ENCODE measurements at places on chromosomes 2 and 18. TPM values are rescaled to one million over a fixed set of nuclear protein-coding genes. Genes with fewer than 3 reads are reported as not detected.

The LHCGR gene
- total RNA-seq, result not detected

The MYL12B gene
- total RNA-seq, result 256 TPM

The DLGAP1 gene
- total RNA-seq, result 0.20 TPM

The LRP1B gene
- not detected for total RNA-seq

The RIF1 gene
- total RNA-seq, result 94.5 TPM

The NRP2 gene
- 0.13 TPM for total RNA-seq

- DNase-seq, result no peak
Measured at GRCh38 chr18:11726556-11726955, 37.5 kb downstream of the GNAL start.

GRCh38 chr2:29495068-29495467, 379.9 kb downstream of the CLIP4 start:
- no peak for DNase-seq

DNA sequence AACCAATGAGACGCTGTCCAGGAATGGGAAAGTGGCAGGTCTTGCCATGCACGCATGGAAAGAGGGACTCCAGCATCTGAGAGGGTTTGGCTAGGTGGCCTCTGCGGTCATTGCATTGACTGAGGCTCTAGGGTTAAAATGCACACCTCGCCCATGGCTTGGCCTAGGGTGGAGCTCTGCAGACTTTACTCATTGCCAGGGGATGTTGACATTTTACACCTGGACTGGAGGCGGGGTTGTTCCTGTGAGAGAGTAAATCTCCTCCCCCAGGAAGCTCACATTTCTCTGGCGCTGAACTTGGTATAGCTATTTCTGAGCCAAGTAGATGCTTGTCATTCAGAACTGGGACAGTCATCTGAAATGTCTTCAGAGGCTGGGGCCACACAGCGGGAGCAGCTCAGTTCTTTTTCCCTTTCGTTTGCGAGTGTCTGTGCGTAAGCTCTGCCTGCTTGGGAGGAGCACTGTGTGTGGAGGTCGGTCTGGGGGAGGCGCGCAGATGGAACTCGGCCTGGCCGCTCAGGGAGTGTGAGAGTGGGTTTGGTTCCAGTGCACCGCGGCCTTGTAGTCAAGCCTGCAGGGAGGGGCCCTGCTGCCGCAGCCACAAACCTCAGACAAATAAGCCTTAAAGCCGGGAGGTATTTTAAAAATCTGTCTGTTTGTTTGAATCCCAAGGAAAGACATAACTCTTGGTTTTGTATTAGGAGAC, 76.5 kb downstream of the LPIN1 start:
- DNase-seq, result no peak

GRCh38 chr2:23283-23682, 23.0 kb downstream of the FAM110C start:
- DNase-seq, result no peak

GRCh38 chr2:953975-954686, 3.5 kb downstream of the SNTG2 start:
- DNase-seq, result no peak

- DNase-seq, result no peak
Measured at GRCh38 chr18:37452682-37453385, 112.8 kb downstream of the CELF4 start.

GRCh38 chr2:19863303-19864041, 38.3 kb downstream of the TTC32 start:
- peak; percentile 84 for DNase-seq

- DNase-seq, result no peak
Measured at GRCh38 chr18:76656925-76657827, 162.1 kb upstream of the ZNF516 start.

DNA sequence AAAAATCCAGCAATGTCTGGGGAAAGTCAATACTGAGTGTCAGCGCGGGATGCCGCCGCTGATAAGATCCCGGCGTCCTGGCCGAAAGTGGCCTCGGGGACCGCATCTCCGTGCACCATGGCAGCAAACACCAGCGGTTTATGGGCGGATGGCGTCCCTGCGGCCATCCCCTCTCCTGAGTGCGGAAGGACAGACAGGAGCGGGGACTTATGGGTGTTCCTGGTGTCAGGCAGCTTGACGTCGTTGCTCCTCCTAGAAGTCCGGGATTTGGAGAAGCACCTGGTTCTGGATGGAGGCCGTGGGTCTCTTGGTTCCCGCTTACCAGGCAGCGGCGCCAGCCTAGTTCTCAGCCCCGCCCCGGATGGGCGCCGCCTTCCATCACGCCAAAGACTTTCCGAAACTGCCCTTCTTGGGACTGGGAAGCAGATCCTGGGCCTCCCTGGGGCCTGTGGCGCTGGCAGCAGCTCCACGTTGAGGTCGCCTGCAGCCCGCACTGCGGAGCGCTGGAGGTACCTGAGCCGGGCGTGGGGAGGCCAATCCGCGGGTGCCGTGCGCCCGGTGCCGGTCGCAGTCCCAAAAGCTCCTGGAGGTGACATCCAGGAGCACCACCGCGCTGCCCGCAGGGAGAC, 119.1 kb downstream of the CCDC74A start:
- no peak for DNase-seq

- DNase-seq, result no peak
Measured at GRCh38 chr18:44882163-44882868, 201.6 kb downstream of the SETBP1 start.

- peak; percentile 42 for DNase-seq
Measured at GRCh38 chr18:76823587-76824011, 1.2 kb downstream of the ZNF236 start.

- DNase-seq, result no peak
Measured at GRCh38 chr2:20065885-20066602, 14.6 kb upstream of the LAPTM4A start.

DNA sequence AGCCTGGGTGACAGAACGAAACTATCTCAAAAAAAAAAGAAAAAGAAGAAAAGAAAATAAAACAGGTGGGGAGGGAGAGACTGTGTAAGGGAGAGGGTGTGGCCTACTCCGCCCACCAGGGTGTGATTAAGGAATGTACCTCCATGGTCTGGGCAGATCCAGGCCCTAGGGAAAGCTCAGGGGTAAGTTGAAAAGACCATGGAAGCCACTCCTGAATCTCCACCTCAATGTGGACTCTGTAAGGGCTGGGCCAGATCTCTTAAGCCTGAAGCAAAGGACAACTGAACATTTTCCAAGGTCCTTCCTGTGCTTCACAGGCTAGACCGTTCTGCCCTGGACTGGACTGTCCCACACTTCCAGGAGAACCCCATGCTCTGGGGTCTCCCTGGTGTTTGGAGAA, 9.7 kb upstream of the ATG16L1 start:
- DNase-seq, result no peak

DNA sequence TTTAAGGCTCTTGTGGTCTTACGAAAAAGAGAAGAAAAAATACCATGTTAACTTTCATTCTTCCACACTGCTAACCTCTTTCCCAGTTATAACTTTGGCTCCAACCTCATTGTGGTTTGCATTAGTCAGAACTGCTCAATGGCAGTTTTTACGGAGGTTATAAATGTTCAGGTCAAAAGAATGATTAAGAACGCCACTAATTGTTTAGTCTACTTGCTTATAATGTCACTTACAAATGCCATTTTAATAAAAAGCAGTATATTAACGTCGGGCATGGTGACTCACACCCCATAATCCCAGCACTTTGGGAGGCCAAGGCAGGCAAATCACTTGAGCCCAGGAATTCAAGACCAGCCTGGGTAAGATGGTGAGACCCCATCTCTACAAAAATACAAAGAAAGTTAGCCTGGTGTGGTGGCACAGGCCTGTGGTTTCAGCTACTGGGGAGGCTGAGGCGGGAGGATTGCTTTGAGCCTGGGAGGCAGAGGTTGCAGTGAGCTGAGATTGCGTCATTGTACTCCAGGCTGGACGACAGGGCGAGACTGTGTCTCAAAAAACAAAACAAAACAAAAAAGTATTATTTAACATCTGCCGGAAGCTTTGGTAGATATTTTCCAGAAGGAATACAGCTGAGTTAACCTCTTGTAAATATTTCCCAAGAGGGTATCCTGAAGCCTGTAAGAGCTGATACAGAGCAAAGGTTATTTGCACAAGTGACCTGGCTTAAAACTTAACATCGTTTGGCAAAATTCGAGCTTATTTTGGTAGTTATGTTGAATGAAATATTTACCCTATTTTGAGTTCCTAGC, 5.1 kb downstream of the AGPS start:
- DNase-seq, result no peak

DNA sequence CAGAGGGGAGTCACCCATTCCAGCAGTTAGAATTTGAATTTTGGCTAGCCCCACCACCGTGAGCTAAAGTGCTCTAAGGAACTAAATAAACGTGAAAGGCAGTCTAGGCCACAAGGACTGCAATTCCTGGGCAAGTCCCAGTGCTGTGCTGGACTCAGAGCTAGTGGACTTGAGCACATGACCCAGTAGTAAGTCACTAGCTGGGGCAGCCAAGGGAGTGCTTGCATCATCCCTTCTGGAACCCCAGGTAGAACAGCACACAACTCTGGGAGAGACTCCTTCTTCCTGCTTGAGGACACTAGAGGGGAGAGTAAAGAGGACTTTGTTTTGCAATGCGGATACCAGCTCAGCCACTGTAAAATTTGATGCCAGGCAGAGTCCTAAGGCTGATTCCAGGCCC, 672.2 kb downstream of the CPS1 start:
- no peak for DNase-seq

Measured in K562 (cell line).